ENCODE measurements at places on chromosomes 5 and 9.

- DNase-seq: no peak
Observed at GRCh38 chr5:10581867-10582511, 18.1 kb downstream of the ANKRD33B start.

GRCh38 chr5:157682257-157682656, 10.9 kb downstream of the C5orf52 start:
- no peak for DNase-seq

GRCh38 chr9:91783411-91783810, 166.6 kb downstream of the ROR2 start:
- DNase-seq: no peak

GRCh38 chr5:125712397-125712796, 710.8 kb upstream of the GRAMD2B start:
- DNase-seq: no peak

- no peak for DNase-seq
Observed at GRCh38 chr5:14665101-14665822, 744 bp downstream of the OTULIN start.
